ENCODE measurements at places on chromosomes 6 and 20.

- peak; percentile 93 for DNase-seq
Measured at GRCh38 chr20:38434770-38435554, at the start of gene SNHG17. TSS of gene SNHG17 (minus strand) at chr20:38435328.

GRCh38 chr20:50286174-50286511 is 95.5 kb downstream of the CEBPB start:
- no peak for DNase-seq

DNA sequence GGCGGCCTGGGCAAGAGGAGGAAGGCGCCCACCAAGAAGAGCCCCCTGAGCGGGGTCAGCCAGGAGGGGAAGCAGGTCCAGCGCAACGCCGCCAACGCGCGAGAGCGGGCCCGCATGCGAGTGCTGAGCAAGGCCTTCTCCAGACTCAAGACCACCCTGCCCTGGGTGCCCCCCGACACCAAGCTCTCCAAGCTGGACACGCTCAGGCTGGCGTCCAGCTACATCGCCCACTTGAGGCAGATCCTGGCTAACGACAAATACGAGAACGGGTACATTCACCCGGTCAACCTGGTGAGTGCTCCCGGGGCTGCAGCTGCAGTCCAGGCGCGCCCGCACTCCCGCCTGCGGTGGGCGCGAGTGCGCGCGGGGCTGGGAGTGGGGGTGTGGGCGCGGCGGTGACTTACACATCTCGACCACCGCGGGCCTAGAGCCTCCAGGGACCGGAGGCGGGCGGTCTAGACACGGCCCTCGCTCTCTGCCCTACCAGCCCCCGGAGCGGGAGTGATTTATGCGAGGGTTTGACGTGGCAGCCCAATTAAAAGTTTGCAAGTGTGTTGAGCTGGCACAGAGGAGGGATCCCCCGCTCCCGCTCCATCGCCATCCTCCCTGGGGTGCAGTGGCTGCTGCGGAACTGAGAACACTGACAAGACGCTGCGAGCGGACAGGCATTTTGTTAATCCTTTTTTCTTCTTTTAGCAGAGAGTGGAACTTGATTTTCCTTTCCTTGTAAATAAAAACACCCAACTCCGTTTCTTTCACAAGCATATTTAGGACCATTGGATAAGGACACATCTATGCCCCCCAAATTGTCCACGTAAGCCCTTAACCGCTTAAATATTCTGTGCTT is 867 bp downstream of the TCF21 start:
- no peak for DNase-seq

DNA sequence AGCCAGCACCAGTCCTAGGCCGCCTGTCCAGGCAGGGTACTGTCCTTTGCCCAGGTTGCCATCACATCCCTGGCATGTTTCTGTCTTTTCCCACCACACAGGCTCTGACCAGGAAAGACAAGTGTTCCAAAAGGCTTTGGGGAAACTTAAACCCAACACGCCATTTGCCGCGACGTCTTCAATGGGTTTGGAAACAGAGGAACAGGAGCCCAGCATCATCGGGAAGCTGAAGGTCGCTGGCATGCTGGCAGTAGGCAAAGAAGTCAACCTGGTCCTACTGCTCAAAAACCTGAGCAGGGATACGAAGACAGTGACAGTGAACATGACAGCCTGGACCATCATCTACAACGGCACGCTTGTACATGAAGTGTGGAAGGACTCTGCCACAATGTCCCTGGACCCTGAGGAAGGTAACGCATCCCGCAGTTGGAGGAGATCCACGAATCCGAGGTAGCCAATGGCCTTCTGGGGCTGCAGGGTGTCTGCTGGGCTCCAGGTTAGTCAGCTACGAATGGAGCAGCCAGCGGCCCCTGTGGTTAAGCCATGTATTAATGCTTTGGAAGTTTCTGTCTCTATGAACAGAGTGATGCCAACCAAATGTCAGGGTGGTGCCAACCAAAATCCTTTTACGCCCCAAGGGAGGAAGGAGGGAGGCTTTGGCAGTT is 36.2 kb downstream of the TGM3 start:
- no peak for DNase-seq

- no peak for DNase-seq
Measured at GRCh38 chr20:48808382-48809034, 19.3 kb downstream of the PREX1 start.
